ENCODE measurements at places on chromosomes 11 and 22.

DNA sequence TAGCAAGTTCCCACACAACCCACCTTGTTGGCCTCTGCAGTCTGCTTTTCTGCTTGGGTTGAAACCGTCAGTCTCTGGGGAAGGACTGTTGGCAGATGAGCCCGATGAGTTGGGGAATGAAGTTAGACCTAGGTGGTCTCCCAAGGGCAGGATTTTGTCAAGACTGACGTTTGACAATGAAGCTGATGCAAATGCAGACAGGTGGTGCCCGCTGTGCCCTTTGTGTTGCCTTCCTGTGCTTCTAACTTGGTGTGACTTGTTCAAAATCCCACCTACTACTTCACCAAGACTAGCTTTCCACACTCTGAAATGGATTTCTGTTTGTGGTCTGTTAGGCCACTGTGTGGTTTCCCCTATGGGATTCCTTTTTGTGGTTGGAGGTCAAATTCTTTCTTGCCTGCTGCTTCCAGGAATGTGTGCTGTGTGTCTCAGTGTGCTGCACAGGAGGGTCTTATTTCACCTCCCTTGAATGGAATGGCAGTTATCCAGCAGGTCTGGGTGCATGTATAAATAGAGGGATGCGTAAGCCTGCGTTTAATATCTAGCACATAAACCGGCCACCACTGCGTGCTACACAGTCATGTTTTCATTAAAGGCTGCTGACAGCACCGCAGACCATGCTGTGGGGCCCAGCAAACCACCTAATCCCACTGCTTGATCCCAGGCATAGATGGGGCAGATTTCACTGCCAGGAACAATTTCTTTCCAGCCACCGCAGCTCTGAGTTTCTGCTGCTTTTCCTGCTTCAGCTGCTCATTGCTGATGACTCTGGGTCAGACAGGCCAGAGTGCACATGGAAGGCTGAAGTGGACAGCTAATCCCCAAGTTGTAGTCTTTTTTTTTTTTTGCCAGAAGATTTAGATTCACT lies 44.8 kb downstream of the ADAMTS8 start:
- DNase-seq: peak; percentile 95

GRCh38 chr11:134224710-134225664 lies 516 bp downstream of the VPS26B start:
- peak; percentile 19 for DNase-seq

DNA sequence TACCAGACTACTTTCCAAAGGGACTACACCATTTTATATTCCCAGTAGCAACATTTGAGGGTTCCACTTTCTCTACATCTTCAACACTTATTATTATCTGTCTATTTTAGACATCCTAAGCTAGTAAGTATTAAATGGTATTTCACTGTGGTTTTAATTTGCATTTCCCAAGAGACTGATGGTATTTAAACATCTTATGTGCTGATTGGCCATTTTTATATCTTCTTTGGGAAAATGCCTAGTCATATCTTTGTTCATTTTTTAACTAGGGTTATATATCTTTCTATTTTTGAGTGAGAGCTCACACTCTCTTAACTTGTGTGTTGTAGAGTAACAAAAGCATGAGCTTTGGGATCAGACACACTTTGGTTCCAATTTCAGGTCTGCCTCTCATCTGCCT lies 73.7 kb downstream of the PRCP start:
- DNase-seq: no peak

DNA sequence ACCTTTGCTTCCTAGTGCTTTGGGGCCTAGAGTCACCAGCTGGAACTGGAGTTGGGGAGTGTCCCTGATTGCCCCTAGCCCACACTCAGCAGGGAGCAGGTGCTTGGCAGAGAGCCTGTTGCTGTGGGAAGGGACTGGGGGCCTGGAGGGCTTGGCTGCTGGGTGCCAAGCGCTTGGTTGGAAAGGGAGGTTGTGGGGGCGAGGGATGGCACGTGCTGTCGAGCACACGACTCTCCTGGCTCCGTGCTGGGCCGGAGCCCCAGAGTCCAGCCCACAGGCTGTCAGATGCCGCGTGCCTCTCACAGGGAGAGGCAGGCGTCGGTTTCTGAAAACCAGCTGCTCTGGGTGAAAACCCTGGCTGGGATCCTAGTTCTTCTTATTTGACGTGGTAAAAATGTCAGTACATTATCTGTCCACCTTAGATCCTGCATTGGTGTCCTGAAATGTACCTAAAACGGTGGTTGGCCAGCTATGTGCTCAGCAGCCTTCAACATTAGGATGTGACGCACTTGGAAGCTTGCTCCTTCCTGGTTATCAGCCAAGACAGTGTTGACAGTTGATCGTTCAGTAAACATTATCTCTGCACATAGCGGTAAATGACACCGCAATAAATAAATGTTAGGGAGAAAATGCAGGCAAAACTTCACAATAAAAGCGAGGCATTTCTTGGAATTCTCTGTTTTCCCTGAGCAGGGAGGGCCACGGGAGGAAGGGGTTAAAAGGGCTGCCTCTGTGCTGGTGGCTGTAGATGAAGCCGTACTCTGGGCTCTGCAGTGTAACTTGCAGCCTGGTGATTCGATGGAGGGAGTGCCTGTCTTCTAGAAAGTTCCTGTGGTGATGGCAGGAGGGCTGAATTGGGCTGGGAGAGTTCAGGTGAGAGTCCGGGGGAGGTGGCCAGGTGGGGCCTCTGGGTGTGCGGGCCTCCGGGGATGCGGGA lies 29.2 kb downstream of the GRAMD4 start:
- DNase-seq: no peak

DNA sequence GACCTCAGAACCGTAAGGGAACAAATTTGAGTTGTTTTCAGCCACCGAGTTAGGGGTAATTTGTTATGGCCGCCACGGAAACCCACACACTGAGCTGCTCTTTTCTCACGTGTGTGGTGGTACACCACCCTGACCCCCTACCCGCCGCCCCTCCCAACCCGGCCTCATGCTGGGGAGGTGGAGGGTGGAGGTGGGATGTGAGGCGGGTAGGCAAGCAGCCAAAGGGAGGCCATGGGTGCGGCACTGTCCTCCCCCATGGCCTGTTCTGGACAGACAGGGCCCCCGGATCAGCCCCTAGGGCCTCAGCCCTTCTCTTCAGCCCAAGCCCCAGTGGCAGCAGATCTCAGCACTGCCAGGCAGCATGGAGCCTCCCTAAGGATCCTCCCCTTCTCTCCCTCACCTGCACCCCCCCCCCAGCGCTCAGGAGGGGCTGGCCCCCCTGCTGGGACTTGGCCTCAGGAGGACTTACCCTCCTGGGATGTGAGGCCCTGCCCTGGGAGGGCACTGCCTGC lies 7.9 kb downstream of the PRR5 start:
- no peak for DNase-seq

DNA sequence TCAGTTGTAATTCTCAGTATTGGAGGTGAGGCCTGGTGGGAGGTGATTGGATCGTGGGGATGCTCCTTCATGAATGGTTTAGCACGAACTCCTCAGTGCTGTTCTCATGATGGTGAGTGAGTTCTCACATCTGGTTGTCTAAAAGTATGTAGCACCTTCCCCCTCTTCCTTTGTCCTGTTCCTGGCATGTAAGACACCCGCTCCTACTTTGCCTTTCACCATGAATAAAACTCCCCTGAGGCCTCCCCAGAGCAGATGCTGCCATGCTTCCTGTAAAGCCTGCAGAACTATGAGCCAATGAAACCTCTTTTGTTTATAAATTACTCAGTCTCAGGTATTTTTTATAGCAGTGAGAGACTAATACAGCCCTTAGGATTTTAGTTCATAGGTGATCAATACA lies 191.5 kb downstream of the MAML2 start:
- no peak for DNase-seq

DNA sequence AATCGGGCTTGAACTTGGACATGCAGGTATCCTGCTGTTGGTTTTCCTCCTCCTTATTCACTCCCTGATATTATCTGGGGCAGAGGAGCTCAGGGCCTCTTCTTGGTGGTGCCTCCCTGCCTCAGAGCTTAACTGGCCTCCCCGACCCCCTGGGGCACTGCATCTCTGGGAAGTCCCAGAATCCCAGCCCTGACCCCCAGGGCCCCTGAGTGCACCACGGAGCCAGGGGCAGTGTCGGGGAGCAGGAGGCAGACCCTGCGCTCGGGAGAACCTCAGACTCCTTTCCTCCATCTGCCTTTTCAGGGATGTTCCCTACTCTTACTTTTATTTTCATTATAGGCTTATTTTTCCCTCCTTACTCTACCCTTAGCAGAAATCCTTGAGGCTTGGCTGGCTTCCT lies 537.0 kb downstream of the BRD1 start:
- DNase-seq: no peak

DNA sequence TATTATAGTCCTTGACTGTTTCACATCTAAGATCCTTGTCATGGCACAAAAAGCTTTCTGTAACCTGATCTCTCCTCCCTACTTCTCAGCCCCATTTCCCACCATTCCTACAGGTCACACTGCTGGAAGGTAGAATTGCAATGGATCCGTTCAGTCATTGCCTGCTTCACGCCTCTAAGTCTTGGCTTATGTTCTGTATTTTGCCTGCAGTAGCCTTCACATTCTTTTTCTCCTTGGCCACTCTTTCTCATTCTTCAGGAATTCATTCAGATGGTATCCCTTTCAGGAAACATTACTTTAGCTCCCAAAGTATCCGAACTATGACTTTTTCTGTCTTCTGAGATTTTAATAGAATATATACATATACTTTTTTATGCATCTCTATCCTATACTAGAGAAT lies 731.5 kb downstream of the NTM start:
- no peak for DNase-seq

- peak; percentile 24 for DNase-seq
These were observed 8.2 kb upstream of the NAP1L4 start for GRCh38 chr11:3000032-3000961.

DNA sequence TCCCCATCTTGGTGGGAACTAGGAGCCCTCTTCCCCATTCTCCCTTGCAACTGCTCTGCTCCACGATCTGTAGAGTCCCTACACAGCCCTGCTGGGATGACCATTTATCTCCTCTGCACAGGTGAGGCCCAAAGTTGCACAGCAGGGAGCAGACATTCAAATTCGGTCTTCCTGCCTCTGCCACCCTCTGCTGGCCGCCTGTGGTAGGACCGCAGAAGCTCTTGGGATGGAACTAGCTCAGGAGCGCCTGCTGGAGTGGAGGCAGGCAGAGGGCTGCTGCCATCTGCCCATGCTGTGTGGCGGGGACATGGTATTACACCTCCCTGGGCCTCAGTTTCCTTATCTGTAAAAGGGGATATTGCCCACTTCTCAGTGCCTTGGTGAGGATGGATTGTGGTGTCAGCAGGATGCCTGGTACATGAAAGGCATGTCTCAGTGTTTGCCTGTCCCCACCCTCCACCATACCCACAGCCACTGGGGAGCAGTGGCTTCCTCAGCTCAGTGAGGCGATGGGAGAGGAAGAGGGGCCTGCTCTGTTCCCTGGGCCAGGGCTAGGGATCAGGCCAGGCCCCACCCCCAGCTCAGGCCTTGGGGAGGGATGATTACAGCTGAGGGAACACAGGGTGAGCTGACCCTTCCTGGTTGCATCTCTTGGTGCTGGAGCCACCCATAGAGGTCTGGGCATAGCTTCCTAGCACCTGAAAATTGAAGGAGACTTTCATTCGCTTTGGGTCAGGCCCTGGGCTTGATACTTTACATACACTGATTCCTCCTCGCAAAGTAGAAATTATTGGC lies 11.3 kb upstream of the OMP start:
- peak; percentile 67 for DNase-seq

- DNase-seq: no peak
These were observed 1.3 kb downstream of the CARD10 start for GRCh38 chr22:37517826-37518450.

DNA sequence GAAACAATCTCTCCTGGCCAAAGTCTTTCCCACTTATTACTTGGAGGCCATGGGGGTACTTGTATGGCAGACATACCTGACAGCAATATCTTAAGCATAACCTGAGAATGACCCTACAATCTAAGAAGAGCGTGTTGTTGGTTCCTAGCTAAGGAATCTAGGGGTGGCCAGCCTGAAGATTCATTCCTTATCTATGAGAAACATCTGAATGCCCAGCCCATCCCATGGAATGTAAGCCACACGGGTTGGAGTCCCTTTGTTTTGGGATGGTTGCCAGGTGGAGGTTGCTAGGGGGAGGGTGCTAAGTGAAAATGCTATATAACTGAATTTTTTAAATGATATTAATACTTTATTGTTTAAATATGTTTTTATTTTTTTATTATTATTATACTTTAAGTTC lies 725.0 kb downstream of the ETS1 start:
- DNase-seq: peak; percentile 55

DNA sequence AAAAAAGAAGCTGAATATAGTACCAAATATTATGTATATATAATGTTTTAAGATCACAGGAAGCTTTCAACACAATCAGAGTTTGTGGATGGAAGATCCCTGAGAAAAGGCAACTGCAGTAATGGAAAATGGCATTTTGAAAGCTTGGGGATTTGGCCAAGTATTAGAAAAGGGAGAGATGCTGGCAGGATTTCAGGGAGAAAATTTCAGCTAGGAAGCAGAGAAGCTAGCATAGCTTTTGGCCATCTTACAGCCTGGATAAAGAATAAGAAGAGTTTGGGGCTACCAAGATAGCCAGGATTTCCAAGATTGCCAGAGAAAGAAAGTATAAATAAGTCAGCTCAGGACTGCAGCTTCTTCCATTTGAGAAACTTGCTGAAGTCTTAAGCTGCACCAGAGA lies 440.8 kb upstream of the LUZP2 start:
- DNase-seq: no peak
